Stimulated activated CD4-positive, alpha-beta T cell treated with anti-CD3 and anti-CD28 coated beads, Interleukin-2, amount 100 ng/mL, for 48 hours (primary cell): ENCODE measurements at places on chromosomes 6 and 20.

GRCh38 chr6:4802312-4802935 lies 26.2 kb downstream of the CDYL start:
- DNase-seq = no peak

GRCh38 chr6:14591998-14592397 lies 474.4 kb downstream of the CD83 start:
- DNase-seq = no peak

- DNase-seq = no peak
Measured at GRCh38 chr20:32986331-32986966, 17.8 kb downstream of the SUN5 start.

DNA sequence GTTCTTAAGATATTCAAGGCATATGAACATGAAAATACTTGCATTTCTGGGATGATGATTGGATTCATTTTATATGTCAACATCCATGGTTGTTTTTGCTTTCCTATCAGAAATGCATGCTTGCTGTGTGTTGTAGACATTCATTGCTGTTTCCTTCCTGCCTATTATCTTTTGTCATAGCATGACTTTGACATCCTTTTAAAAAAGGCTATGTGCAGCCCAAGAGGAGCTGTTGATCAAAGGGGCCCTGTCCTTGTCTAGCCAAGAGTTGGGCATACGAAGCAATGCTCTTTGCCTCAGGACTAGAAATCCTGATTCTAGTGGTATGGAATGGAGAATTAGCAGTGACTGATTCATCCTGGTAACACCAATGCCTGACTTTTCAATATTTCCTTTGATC lies 143.1 kb downstream of the RNF144B start:
- DNase-seq = no peak

GRCh38 chr6:132513831-132514545 lies 1.1 kb upstream of the STX7 start:
- DNase-seq = no peak

DNA sequence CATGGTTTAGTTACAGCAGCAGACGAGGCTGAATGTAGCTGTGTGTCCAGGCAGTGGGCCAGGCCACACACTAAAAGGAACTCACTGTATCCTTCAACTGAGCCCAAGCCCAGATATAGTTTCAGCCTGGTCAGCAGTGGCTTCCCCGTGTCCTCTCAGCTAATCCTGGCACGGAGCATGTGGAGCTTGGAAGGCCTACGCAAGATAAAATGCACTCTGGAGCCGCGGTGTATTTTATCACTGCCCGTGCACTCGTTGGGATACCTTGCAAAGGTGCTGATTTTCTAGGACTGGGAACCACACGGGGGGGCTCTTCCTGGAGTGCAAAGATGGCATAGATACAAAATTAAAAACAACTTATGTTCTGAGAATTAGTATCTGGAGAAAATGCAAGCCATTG lies 48.4 kb upstream of the IYD start:
- DNase-seq = no peak

GRCh38 chr6:145022199-145022796 lies 713.0 kb downstream of the EPM2A start:
- no peak for DNase-seq

DNA sequence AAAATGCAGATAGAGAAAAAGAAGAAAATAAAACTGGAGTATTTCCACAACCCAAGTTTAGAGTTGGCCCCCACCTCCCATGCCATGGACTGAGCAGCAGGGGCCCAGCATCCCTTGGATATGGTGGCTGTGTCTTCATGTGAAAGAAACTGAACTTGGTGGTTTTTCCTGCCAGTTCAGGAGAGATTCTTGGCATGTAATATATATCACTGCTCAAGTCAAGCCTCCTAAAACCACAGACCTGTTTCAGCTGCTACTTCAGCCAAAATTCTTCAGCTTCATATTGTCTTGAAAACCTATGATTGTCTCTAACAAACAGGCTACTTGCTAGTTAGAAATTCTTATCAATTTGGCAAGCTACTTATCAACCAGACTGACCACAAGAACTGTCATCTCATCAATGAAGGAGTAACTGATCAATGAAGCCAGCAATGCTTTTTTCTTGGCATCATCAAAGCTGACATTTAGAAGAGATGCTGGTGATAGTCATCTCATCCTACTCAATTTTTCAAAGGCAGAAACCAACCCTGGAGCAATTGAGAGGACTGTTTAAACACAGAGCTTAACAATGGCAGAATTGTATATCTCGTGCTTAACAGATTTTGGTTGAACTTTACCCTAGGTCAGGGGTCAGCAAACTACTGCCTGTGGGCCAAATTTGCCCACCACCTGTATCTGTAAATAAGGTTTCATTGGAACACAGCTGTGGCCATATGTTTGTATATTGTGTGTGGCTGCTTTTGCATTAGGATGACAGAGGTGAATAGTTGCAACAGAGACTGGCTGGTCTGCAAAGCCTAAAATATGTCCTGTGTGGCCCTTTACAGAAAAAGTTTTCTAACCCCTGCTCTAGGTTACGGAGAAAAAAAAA lies 10.4 kb upstream of the NOL7 start:
- DNase-seq = no peak
